ENCODE measurements at places on chromosomes 2 and 18. TPM values are rescaled to one million over a fixed set of nuclear protein-coding genes. Genes with fewer than 3 reads are reported as not detected.
A peak's percentile ranks its signal among the peaks of the same experiment; 100 is the strongest.

- H3K27ac ChIP-seq = no peak overlapping the region
- no peaks in the 10 kb centered on the region for H3K4me1 ChIP-seq
- no peaks in the 10 kb centered on the region for H3K36me3 ChIP-seq
- no peak overlapping the region for H3K4me3 ChIP-seq
- no peak for DNase-seq
Observed at GRCh38 chr2:223155956-223156355, 104.0 kb downstream of the KCNE4 start.

ASB18 gene
- total RNA-seq = not detected

DNA sequence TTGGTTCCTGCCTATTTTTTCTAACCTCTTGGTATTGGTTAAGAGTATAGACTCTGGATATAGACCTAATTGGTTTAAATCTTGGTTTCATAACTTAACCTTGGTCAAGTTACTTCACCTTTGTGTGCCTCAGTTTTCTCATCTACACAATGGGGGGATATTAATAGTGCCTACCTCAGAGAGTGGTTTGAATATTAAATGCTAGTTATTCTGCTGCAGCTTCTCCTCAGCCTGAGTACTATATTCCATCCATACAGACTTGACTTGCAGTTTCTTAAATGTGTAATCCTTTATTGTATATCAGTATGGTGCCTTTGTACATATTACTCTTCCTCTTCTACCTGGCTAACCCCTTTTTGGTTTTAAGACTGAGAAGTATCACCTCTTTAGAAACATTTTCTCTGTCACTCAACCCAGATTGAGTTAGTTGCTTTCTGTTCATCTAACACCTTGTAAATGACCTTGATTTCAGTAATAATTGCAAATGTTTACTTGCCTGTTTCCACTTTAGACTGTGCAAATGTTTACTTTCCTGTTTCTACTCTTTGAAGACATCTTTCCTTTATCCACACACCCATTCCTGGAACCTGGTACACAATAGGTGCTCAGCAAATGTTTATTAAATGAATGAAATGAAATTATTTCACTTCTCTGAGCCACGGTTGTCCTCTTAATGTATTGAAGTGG lies 6.6 kb downstream of the ACVR2A start:
- no peak overlapping the region for H3K27ac ChIP-seq
- H3K36me3 ChIP-seq = no peaks in the 10 kb centered on the region
- no peak overlapping the region for H3K4me3 ChIP-seq
- H3K27me3 ChIP-seq = peaks cover 5% of the 10 kb centered on the region
- DNase-seq = no peak

GRCh38 chr2:210167227-210167626 lies 4.0 kb downstream of the KANSL1L start:
- peaks cover 4% of the 10 kb centered on the region for H3K36me3 ChIP-seq
- H3K27me3 ChIP-seq = peaks cover 5% of the 10 kb centered on the region
- no peak overlapping the region for H3K4me3 ChIP-seq
- H3K4me1 ChIP-seq = peaks cover 42% of the 10 kb centered on the region
- H3K27ac ChIP-seq = no peak overlapping the region

DNA sequence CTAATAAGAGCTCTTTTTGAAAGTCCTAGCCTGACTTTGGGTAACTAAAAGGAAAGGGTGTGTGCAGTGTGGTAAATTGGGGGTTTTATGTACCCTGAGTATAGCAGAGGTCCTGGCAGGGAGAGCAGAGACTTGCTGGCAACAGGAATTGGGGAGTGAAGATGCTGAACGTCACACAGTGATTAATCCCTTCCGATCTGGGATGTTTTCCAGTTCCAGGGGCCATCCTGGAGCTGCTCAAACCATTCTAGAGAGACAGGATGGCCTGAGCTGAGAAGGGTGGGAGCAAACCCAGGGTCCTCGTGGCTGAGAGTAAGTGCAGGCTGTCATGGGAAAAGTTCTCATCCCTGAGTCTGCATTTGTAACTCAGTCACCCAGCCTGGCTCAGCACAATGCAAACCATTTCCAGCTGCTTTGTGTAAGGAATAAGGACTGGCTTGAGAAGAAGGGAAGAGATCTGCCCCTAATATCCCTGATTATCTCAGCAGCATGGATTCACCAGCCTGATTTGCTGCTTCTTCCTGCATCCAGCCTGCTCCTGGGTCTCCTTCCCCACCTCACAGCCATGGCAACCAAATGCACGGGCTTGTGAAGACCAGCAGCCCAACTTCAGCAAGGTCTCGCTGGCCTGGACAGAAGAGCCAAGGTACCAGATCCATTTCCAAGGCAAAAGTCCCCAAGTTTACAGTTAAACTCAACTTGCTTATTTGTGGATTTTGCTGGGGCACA lies 47.1 kb upstream of the CELF4 start:
- H3K27ac ChIP-seq = no peak overlapping the region
- no peaks in the 10 kb centered on the region for H3K27me3 ChIP-seq
- H3K4me3 ChIP-seq = no peak overlapping the region
- DNase-seq = no peak
- no peaks in the 10 kb centered on the region for H3K36me3 ChIP-seq

TMEM150A gene
- total RNA-seq = 3.5 TPM

GRCh38 chr2:42141687-42142546 lies 27.2 kb upstream of the EML4 start:
- H3K27me3 ChIP-seq = no peaks in the 10 kb centered on the region
- H3K27ac ChIP-seq = peak overlapping the region; percentile 54
- peak overlapping the region; percentile 81 for H3K4me3 ChIP-seq

DNA sequence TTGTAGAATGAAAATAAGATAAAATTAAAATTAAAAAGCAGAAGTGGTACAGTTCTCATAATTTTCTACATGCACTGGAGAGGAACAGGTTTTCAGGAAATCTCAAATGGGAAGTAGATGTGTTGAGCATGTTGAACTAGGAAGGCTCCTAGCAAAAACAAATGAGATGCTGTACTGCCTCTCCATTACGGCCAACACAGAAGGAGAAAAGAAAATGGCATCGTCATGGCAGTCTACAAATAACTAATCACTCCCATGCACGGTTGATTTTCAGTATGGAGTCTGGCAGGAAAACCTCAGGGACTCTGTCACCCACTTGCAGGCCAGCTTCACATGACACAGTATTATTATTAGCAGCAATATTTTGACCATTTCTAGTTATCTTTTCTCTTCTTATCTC lies 278.7 kb downstream of the NRXN1 start:
- no peak overlapping the region for H3K4me3 ChIP-seq
- H3K4me1 ChIP-seq = no peaks in the 10 kb centered on the region
- no peak overlapping the region for H3K27ac ChIP-seq
- DNase-seq = no peak
- H3K27me3 ChIP-seq = no peaks in the 10 kb centered on the region

DNA sequence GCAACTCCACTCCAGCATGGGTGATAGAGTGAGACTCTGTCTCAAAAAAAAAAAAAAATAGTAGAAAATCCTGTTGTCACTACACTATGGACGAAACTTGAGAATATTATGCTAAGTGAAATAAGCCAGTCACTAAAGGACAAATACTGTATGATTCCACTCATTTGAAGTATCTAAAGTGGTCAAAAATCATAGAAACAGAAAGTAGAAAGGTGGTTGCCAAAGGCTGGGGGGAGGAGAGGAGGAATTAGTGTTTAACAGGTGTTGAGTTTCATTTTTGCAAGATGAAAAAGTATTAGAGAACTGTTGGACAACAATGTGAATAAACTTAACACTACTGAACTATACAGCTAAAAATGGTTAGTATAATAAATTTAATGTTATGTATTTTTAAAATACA lies 18.8 kb upstream of the RMP24 start:
- H3K27me3 ChIP-seq = peaks cover 25% of the 10 kb centered on the region
- no peak overlapping the region for H3K27ac ChIP-seq
- no peak overlapping the region for H3K4me3 ChIP-seq
- peaks cover 2% of the 10 kb centered on the region for H3K36me3 ChIP-seq
- DNase-seq = no peak
- peaks cover 12% of the 10 kb centered on the region for H3K4me1 ChIP-seq

- H3K27ac ChIP-seq = no peak overlapping the region
- no peaks in the 10 kb centered on the region for H3K36me3 ChIP-seq
- H3K27me3 ChIP-seq = no peaks in the 10 kb centered on the region
- H3K4me1 ChIP-seq = no peaks in the 10 kb centered on the region
- DNase-seq = no peak
Observed at GRCh38 chr2:191946471-191947182, 99.7 kb upstream of the CAVIN2 start.

MALL gene
- total RNA-seq = 0.17 TPM

- no peak for DNase-seq
- peaks cover 10% of the 10 kb centered on the region for H3K4me1 ChIP-seq
- H3K4me3 ChIP-seq = peak overlapping the region; percentile 66
- H3K27me3 ChIP-seq = peaks cover 15% of the 10 kb centered on the region
- H3K27ac ChIP-seq = no peak overlapping the region
- no peaks in the 10 kb centered on the region for H3K36me3 ChIP-seq
Observed at GRCh38 chr18:650428-650858, 7.0 kb upstream of the TYMS start.

- peaks cover 13% of the 10 kb centered on the region for H3K36me3 ChIP-seq
- H3K4me1 ChIP-seq = peaks cover 44% of the 10 kb centered on the region
- H3K27me3 ChIP-seq = no peaks in the 10 kb centered on the region
- H3K4me3 ChIP-seq = peak overlapping the region; percentile 96
- H3K27ac ChIP-seq = peak overlapping the region; percentile 98
- peak; percentile 3 for DNase-seq
Observed at GRCh38 chr2:112583497-112584133, 794 bp upstream of the CHCHD5 start.

ARL6IP6 gene
- 41.5 TPM for total RNA-seq

GRCh38 chr2:177165061-177165583 lies 47.5 kb upstream of the HNRNPA3 start:
- no peaks in the 10 kb centered on the region for H3K27me3 ChIP-seq
- H3K36me3 ChIP-seq = no peaks in the 10 kb centered on the region
- H3K27ac ChIP-seq = no peak overlapping the region
- no peak overlapping the region for H3K4me3 ChIP-seq

MC5R gene
- total RNA-seq = not detected

DNA sequence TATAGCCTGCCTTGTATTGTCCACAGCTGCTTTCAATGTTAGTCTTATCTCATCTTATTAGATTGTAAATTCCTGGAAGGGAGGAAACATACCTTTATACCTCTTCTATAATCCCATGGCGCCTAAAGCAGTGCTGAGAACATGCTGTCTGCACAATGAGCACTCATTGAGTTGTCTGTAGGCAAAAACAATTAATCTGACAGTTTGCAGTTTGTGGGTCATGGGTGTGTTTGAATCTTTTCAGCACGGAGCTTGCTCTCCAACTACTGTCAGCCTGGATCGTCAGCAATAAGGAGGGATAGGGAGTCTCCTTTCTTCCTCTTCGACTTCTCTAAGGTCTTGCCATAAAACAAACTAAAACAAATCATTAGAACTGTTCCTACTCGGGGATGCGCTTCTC lies 26.5 kb upstream of the GREB1L start:
- H3K27me3 ChIP-seq = no peaks in the 10 kb centered on the region
- no peak overlapping the region for H3K4me3 ChIP-seq
- no peak overlapping the region for H3K27ac ChIP-seq

DNA sequence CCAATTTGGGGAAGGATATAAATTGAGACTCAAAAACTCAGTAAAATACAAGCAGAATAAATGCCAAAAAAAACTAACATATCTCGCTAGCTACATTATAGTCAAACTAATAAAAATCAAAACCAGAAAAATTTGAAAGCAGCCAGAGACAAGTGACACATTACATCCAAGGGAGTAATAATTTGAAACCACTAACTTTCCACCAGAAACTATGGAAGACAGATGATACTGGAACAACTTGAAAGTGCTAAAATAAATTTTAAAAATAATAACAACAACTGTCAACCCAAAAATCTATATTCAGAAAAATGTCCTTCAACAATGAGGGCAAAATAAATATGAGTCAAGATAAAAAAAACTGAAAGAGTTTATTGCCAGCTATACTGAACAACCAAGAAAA lies 110.7 kb downstream of the EVA1A start:
- H3K27ac ChIP-seq = no peak overlapping the region
- no peaks in the 10 kb centered on the region for H3K4me1 ChIP-seq
- H3K27me3 ChIP-seq = peaks cover 17% of the 10 kb centered on the region
- peaks cover 2% of the 10 kb centered on the region for H3K36me3 ChIP-seq
- no peak overlapping the region for H3K4me3 ChIP-seq

- H3K27ac ChIP-seq = peak overlapping the region; percentile 97
- H3K4me1 ChIP-seq = peaks cover 84% of the 10 kb centered on the region
- H3K4me3 ChIP-seq = peak overlapping the region; percentile 98
- H3K27me3 ChIP-seq = no peaks in the 10 kb centered on the region
- H3K36me3 ChIP-seq = peaks cover 3% of the 10 kb centered on the region
- DNase-seq = no peak
Observed at GRCh38 chr2:101306410-101306809, 2.1 kb downstream of the RNF149 start.

- H3K27me3 ChIP-seq = no peaks in the 10 kb centered on the region
- no peak for DNase-seq
- no peak overlapping the region for H3K4me3 ChIP-seq
- H3K36me3 ChIP-seq = peaks cover 2% of the 10 kb centered on the region
- no peaks in the 10 kb centered on the region for H3K4me1 ChIP-seq
Observed at GRCh38 chr2:19120941-19121750, 237.3 kb downstream of the OSR1 start.

GRCh38 chr2:206381881-206382280 lies 61.5 kb upstream of the ADAM23 start:
- no peak for DNase-seq
- no peaks in the 10 kb centered on the region for H3K4me1 ChIP-seq
- H3K27me3 ChIP-seq = peaks cover 13% of the 10 kb centered on the region
- no peak overlapping the region for H3K4me3 ChIP-seq

GRCh38 chr18:2656237-2656980 lies 883 bp downstream of the SMCHD1 start:
- peak overlapping the region; percentile 96 for H3K4me3 ChIP-seq
- peaks cover 12% of the 10 kb centered on the region for H3K36me3 ChIP-seq
- H3K27me3 ChIP-seq = no peaks in the 10 kb centered on the region
- peak overlapping the region; percentile 97 for H3K27ac ChIP-seq

DNA sequence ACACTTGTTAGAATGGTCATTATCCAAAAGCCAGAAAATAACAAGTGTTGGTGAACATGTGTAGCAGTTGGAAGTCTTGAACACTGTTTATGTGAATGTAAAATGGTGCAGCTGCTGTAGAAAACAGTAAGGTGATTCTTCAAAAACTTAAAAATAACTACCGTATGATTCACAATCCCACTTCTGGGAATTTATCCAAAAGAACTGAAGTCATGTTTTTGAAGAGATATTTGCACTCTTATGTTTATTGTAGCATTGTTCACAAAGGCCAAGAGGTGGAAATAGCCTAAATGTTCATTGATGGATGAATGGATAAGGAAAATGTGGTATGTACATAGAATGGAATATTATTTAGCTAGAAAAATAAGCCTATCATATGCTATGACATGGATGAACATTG lies 6.3 kb upstream of the SPP2 start:
- no peaks in the 10 kb centered on the region for H3K36me3 ChIP-seq
- no peak overlapping the region for H3K27ac ChIP-seq
- H3K27me3 ChIP-seq = no peaks in the 10 kb centered on the region
- H3K4me1 ChIP-seq = no peaks in the 10 kb centered on the region

DNA sequence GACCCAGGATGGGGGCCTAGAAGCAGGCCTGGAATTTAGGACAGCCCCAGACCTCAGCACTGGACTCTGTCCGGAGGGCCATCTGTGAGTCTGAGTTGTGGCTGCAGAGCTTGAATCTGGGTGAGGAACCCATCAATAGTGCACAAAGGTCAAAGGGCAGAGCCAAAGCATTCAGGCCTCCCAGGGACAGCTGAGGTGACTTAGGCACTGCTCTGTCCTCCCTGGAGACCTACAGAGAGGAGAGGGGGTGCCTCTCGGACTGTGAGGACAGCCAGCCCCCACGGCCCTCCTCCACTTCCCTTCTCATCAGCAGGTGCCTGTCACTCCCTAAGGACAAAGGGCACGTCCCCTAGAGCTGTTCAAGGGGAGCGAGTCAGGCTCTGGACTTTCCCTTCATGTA lies 25.1 kb upstream of the PRLH start:
- H3K27ac ChIP-seq = no peak overlapping the region
- H3K36me3 ChIP-seq = no peaks in the 10 kb centered on the region
- no peak for DNase-seq
- H3K27me3 ChIP-seq = no peaks in the 10 kb centered on the region
